IPS-NIHi11 (cell line): ENCODE measurements at places on chromosomes 11 and 22.

DNA sequence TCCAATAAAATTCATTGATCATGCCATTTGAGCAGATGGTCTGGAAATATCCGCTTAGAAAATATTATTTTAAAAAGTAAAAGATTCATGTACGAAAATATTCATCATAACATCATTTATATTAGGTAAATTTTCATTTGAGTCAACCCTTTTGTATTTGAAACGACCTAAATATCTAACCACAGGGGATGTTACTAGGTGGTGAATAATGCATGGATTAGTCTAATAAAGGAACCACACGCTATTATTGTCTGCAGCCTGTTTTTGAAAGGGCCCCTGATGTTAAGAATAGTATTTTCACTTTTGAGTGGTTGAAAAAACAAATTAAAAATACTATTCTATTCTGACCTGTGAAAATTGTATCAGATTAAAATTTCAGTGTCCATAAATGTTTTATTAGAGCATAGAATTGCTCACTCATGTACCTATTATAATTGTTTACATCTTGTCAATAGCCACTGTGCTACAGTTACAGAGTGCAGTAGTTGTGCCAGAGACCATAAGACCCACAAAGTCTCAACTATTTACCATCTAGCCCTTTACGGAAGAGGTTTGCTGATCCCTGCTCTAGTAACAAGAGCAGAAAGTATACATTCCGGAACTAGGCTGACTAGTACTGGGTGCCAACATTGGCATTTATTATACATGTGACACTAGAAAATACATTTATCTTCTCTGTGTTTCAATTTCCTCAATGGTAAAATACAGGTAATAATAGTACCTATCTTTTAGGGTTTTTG, 176.1 kb downstream of the LRRC4C start:
- DNase-seq: no peak

GRCh38 chr11:74276581-74276980, 34.9 kb downstream of the P4HA3 start:
- DNase-seq: no peak

- DNase-seq: no peak
These were observed 348.5 kb downstream of the TBC1D22A start for GRCh38 chr22:47110817-47111443.

DNA sequence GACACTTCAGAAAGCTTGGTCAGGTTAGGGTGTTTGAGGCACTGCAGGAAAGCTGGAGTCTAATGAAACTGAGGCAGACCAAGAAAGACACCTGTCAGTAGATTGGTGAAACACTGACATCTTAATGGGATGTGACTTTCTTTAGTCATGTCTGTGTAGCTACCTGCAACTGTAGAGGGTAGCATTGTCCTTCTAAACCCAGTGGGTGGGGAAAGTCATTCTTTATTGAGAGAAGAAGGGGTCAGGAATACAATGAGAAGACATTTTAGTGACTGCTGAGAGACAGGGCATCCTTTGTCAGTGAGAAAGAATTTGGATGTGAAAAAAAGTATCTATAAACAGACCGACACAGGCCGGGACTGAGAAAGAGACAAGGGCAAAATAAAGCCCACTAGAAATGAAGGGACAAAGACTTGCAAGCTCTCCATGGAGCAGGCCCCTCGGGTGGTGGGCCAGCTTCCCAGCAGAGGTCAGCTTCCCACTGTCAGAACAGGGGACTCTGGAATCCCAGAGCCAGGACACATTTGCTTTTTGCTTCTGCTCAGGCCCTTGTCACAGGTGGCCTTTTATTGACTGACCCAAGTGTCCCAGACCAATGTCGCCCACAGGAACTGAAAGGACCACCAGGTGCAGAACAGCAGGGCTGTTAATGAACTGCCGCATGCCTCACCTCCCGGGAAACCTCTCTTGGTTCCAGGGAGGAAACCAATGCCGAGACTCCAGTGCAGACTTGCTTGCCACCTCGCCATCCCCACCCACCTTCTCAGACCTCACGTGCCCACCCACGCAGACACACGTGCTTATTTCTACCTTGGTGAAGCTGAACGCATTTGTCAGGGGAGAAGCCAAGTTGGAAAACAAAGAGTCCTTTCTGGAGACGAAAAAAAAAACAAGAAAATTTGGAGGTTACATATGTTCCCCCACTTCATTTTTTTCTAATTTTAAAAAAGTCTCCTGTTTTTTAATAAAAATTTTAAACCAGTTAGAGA, 212.8 kb downstream of the TENM4 start:
- DNase-seq: no peak

GRCh38 chr22:28882878-28883656, at the start of gene ZNRF3:
Gene ZNRF3, plus strand, starts transcription at chr22:28883572. Its CDS starts 195 bp downstream, at chr22:28883767.
- DNase-seq: peak; percentile 94

GRCh38 chr22:45399712-45400445, 13.5 kb downstream of the SMC1B start:
- no peak for DNase-seq

GRCh38 chr11:121453589-121454299, 977 bp upstream of the SORL1-AS1 start:
- DNase-seq: no peak

GRCh38 chr11:86118253-86118652, 49.4 kb upstream of the PICALM start:
- no peak for DNase-seq

DNA sequence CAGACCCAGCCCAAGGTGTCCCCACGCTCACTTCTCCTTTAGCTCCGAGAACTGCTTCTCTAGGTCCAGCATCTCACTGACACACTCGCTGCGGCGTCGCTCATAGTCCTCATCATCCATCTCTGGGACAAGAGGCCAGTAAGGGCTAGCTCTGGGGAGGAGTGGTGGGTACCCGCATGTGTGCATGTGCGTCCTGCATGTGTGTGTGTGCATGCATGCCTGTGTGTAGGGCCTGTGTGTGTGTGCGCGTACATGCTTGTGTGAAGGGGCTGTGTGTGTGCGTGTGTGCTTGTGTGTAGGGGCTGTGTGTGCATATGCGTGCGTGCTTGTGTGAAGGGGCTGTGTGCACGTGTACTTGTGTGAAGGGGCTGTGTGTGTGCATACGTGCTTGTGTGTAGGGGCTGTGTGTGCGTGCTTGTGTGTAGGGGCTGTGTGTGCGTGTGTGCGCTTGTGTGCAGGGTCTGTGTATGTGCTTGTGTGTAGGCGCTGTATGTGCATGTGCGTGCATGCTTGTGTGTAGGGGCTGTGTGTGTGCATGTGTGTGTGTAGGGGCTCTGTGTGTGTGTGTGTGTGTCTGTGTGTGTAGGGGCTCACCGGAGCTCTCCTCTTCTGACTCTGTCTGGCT, 3.3 kb downstream of the BRMS1 start:
- DNase-seq: no peak
